ENCODE measurements at places on chromosomes 16 and 17.

DNA sequence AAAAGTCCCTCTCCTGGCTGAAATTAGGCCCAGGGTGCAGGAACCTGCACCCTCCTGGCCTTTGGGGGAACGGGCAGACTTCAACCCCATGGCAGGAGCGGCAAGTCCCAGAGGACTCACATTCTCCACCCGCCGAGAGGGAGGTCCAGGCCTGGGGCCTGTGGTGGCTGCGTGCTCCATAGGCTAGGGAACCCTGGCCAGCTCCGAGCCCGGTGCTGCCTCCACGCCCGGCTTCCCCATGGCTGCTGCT, 130 bp downstream of the CCDC78 start:
- no peak for DNase-seq

DNA sequence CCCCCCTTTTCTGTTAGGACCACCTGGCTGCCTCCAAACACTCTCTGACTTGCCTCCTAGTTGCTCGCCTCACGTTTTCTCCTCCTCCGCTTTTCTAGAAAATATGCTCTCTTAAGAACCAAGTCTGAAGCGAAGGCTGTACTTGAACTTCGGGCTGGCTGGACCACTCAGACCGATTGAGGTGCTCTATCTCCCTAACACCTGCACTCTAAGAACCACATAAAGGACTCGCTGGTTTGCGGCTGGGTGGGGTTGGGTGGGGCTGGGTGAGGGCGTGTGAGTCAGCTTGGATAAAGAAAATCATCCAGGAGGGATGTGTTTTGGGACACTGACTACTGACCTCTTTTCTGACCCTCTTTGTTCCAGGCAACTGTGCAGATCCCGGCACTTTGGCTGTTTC, 22.9 kb upstream of the TMEM220 start:
- DNase-seq, result no peak

- DNase-seq, result no peak
These were observed 10.3 kb downstream of the NLRC5 start for GRCh38 chr16:56999409-57000270.

DNA sequence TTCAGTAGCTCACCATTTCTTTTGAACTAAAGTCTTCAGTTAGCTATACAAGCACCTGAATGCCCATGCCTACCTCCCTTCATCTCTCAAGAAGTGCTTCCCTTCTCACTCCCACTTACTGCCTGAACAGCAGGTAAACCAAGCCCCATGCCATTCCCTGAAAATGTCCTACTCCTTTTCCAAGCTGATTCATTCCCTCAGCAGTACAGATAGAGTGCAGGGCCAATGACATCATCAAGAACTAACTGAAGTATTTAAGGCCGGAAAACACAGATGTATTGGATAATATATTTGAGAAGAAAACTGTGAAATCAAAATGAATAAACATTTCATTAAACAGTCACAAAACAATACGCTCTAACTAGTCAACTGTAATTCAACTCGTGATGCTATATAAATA, 478.8 kb upstream of the CDH11 start:
- DNase-seq, result no peak
